Progenitor cell of endocrine pancreas (in vitro differentiated cells): ENCODE measurements at places on chromosomes 2 and 18. TPM values are rescaled to one million over a fixed set of nuclear protein-coding genes. Genes with fewer than 3 reads are reported as not detected.
A peak's percentile ranks its signal among the peaks of the same experiment; 100 is the strongest.

DNA sequence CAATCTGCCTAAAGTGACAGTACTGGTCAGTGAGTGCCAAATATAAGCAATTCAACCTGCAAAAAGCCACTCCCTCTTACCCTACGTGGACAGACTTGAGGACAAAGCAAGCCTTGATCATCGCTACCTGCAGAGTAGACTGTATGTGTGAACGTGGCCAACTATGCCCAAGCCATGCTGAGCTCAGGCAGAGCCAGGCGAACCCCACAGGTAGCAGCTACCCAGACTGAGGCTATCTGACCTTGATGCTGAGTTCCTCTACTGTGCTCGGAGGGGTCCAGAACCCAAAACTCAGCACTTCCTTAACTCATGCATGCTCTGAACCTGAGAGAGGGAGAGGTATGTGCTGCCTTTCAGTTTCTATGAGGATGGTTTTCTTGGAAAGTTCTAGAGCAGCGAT is 63.5 kb upstream of the TMEM200C start:
- H3K36me3 ChIP-seq, result peaks cover 3% of the 10 kb centered on the region
- peaks cover 2% of the 10 kb centered on the region for H3K4me1 ChIP-seq
- peaks cover 5% of the 10 kb centered on the region for H3K27me3 ChIP-seq
- no peak overlapping the region for H3K4me3 ChIP-seq

The FHL2 gene
- 2.2 and 3.0 TPM in 2 replicates for total RNA-seq

GRCh38 chr2:120079647-120080046 is 66.8 kb downstream of the EPB41L5 start:
- H3K27me3 ChIP-seq, result no peaks in the 10 kb centered on the region
- H3K4me1 ChIP-seq, result peaks cover 6% of the 10 kb centered on the region
- no peak overlapping the region for H3K27ac ChIP-seq
- peaks cover 62% of the 10 kb centered on the region for H3K36me3 ChIP-seq
- H3K4me3 ChIP-seq, result no peak overlapping the region

DNA sequence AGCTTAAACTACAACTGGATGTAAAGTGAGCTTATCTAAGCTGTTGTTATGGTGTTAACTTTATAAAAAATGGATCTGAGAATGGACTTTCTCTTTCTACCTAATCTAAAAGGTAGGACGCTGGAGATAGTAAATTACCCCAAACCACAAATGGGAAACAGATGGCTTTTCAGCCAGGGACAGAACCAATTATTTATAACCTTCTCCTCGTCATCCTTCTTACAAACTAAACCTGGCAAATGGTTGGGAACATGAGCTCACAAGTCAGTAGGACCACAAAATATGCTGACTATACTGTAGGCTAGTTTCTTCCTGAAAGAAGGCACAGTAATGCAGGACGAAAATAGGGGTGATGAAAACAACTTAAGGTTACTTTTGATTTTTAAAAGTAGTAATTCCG is 32.7 kb upstream of the ZDBF2 start:
- H3K36me3 ChIP-seq, result no peaks in the 10 kb centered on the region
- no peaks in the 10 kb centered on the region for H3K27me3 ChIP-seq
- no peak for DNase-seq
- no peak overlapping the region for H3K27ac ChIP-seq
- no peaks in the 10 kb centered on the region for H3K4me1 ChIP-seq

GRCh38 chr18:79679552-79680099 is at the start of gene CTDP1:
CTDP1 (plus strand) TSS chr18:79679803; CDS start chr18:79679948, 145 bp downstream.
- H3K36me3 ChIP-seq, result peaks cover 1% of the 10 kb centered on the region
- H3K4me3 ChIP-seq, result peak within 1 kb of the TSS; percentile 96
- peaks cover 39% of the 10 kb centered on the region for H3K4me1 ChIP-seq
- H3K27ac ChIP-seq, result peak within 1 kb of the TSS; percentile 99
- DNase-seq, result peak; percentile 68

- H3K27me3 ChIP-seq, result peaks cover 4% of the 10 kb centered on the region
- H3K27ac ChIP-seq, result no peak overlapping the region
- peaks cover 20% of the 10 kb centered on the region for H3K4me1 ChIP-seq
- no peak overlapping the region for H3K4me3 ChIP-seq
Measured at GRCh38 chr2:45224993-45225380, 215.7 kb upstream of the SIX2 start.
